NCI-H69 (cell line): ENCODE measurements at places on chromosomes 5 and 9.

DNA sequence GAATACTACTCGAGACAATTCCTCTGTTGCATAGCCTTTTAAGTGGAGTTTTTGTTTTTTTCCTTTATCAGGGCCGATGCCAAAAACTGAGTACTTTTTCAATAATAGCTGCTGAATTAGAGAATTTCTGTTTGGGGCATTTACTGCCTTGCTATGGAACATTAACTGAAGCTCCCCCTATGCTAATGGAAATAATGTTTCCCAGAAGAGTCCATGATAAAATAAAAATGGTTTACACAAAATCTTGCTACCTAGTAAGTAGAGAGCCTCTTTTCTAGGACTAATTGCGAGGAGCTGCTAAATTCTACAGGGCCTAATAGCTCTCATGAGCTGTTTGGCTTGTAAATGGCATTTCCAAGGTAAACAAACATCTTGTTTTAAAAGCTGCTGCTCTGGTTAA, 128.2 kb upstream of the MYO10 start:
- no peak for DNase-seq

DNA sequence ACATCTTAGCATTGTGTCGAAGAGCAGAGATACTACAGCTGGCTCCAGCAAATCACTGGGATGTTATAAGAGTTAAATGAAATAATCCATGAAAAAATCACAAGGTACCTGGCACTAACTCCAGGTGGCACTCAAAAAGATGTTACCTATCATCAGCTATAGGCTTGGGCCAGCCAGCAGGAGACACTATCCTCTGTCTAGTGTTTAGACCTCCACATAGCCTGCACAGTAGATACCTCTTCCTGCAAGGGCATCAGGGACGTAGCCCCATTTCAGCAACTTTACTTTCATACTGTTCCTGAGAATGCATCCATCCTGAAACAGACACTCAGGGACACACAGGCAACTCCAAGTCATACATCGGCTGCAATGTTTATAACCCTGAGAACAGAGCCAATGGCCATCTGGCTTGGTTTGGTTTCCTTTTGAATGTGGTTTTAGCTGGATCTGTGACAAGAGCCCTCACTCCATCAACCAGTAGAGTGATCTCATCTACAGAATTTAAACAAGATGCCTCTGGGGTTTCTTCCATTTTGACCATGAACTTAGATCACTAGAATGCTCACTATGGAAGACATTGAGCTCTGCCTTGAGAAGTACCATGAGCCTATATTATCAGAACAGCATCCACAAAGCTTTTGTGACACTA, 69.9 kb downstream of the TLE1 start:
- peak; percentile 38 for DNase-seq

DNA sequence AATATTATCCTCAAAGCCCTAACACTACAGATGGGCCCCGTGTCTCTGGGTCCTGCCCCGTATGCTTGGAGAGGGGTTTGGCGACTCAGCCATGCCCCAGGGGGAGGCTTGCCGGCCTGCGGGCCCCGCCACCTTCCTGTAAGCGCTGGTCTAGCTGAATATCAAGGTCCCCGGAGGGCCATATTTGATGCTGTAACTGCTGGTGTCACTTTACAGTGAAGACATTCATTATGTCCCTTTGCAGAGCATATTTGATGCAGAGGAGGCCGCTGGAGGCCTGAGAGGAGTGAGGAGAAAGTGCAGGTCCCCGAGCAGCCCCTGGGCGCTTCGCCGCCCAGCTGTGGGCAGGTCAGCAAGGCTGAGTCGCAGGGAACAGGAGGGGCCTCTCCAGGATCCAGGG, 16.8 kb downstream of the IRX4 start:
- peak; percentile 12 for DNase-seq

- DNase-seq = peak; percentile 44
These were observed 120.0 kb upstream of the ACOT12 start for GRCh38 chr5:81513982-81514381.

GRCh38 chr5:124660229-124661093, 86.0 kb downstream of the ZNF608 start:
- DNase-seq = peak; percentile 86
